ENCODE measurements at places on chromosomes 2 and 18. TPM values are rescaled to one million over a fixed set of nuclear protein-coding genes. Genes with fewer than 3 reads are reported as not detected.

DNA sequence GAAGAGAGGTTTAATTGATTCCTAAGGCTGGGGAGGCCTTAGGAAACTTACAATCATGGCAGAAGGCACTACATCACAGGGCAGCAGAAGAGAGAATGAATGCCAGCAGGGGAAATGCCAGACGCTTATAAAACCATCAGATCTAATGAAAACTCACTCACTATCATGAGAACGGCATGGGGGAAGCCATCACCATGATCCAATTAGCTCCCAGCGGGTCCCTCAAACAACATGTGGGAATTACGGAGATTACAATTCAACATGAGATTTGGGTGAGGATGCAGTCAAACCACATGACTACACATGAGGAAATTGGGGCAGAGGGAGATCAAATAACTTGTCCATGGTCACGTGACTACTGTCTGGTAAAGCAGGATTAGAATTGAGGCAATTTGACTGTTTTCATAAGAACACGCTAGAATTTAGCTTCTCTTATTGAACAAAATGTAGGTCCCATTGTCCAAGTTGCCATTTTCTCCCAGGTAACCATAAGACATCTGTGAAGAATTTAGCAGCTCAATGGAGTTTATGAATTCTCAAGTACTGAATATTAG, 445.1 kb upstream of the CDH20 start:
- DNase-seq, result no peak

DNA sequence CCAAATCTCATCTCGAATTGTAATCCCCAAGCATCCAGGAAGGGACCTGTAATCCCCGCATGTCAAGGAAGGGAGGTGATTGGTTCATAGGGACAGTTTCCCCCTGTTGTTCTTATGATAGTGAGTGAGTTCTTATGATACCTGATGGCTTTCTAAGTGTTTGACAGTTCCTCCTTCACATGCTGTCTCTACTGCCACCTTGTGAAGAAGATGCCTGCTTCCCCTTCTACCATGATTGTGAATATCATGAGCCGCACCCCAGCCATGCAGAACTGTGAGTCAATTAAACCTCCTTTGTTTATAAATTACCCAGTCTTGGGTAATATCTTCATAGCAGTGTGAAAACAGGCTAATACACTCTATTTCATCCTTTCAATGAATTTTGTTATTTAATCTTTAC, 446.7 kb downstream of the RNF144A start:
- no peak for DNase-seq

DNA sequence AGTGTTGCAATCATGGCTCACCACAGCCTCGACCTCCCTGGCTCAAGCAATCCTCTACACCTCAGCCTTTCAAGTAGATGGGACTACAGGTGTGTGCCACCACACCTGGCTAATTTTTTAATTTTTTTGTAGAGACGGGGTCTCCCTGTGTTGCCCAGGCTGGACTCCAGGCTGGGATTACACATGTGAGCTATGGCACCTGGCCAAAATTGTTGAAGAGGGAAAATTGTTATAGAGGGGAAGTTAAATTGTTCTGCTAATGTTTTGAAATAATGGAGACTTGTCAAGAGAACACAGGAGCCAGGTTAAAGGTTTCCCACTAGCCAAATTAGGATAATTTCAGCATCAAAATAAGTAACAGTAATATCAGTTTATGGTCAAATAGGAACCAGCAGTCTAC, 25.1 kb downstream of the PPIG start:
- no peak for DNase-seq

DNA sequence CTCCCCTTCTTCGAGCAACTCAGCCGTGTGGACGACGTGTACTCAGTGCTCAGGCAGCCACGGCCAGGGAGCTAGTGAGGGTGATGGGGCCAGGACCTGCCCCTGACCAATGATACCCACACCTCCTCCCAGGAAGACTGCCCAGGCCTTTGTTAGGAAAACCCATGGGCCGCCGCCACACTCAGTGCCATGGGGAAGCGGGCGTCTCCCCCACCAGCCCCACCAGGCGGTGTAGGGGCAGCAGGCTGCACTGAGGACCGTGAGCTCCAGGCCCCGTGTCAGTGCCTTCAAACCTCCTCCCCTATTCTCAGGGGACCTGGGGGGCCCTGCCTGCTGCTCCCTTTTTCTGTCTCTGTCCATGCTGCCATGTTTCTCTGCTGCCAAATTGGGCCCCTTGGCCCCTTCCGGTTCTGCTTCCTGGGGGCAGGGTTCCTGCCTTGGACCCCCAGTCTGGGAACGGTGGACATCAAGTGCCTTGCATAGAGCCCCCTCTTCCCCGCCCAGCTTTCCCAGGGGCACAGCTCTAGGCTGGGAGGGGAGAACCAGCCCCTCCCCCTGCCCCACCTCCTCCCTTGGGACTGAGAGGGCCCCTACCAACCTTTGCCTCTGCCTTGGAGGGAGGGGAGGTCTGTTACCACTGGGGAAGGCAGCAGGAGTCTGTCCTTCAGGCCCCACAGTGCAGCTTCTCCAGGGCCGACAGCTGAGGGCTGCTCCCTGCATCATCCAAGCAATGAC, 4.8 kb downstream of the CTDSP1 start:
- no peak for DNase-seq

- no peak for DNase-seq
Measured at GRCh38 chr18:76476665-76477561, 18.1 kb downstream of the ZNF516 start.

DNA sequence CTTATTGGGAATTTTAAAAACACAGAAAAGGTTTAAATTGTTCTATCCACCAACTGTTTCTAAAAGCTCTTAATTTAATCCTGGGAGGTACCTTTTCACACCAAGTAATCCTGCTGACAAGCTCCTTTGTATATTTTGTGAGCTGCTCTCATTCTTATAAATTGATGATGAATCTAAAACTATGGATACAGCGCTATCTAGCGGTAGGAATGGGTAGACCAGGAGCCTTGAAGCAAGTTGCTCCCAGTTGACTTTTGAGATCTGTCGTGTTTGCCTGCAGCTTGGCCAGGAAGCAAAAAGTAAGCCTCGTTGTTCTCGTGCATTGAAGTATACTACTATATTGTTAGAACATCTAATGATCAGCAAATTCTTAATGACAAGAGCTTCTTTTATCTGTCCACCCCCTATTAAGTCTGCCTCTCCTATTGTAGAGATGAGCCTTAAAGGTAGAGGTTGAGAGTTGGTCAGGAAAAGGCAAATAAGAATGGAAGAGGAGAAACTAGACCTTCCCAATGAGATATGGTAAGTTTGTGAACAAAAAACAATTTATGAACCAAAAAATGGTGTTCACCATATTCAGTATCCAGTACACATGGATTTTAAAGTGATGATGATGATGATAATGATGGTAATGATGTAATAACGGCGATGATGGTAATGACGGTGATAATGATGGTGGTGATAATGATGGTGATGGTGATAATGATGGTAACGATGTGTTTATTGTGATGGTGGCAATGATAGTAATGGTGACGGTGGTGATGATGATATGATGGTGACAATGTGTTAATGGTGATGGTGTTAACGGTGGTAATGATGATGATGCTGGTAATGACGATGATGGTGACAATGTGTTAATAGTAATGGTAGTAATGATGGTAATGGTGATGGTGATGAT, 212.1 kb upstream of the NCKAP5 start:
- no peak for DNase-seq

GRCh38 chr2:79793006-79793405, 280.2 kb downstream of the CTNNA2 start:
- DNase-seq, result no peak

GRCh38 chr2:98634406-98635092, 26.2 kb downstream of the UNC50 start:
- DNase-seq, result peak; percentile 49

DNA sequence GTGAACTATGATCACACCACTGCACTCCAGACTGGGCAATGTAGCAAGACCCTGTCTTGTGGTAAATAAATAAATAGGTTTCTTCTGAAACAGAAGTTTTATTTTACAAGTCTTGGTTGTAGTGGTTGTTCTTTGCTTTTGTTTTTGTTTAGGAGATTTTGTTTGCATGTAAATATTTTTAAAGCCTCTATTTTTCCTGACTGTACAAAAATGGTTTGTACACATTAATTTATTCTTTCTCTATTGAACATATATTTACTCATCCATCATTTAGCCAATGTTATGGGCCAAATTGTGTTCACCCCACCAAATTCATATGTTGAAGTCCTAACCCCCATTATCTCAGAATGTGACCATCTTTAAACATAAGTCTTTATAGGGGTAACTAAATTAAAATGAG, 580.1 kb downstream of the EPHA4 start:
- no peak for DNase-seq

DNA sequence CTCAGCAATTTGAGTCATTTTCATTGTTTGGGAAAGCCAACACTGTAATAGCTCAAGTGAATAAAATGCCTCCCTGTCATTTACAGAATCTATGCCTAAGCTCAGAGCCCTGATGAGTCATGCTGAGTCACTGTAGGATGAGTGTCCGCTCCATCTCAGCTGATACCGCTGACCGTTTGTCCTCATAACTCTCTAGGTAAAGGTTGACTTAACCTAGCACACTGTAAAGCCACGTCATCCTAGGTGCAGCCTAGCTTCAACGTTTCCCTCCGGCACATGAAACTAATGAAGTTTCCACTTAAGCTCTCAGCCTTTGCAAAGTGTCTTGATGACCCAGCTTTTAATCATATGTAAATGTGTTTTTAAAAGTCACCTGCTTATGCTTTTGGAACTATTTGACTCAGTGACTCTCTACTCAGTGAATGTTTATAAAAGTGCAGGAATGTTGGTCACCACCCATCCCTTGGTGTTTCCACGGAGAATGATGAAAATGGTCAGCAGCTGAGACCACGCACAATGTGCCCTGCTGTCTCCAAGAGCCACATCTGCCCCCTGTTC, 154.0 kb downstream of the PMAIP1 start:
- no peak for DNase-seq

DNA sequence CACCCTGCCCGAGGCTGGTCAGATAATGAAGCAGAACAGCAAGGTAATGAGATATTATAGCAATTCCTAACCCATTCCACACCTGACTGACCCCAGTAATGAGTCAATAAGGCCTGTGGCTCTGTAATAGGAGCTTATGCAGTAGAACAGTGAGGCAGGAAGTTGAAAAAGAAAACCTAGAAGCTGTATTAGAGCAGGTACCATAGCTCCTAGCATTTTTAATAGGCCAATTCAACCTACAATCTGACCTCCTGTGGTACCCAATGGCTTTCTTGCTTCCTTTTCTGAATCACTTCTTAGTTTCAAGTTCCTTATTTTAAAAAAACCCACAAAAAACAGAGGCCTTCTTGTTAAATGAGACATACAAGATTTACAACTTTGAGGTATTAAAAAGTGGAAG, 43.6 kb upstream of the MAP2 start:
- no peak for DNase-seq

GRCh38 chr2:177147834-177148445, 64.7 kb upstream of the HNRNPA3 start:
- no peak for DNase-seq

GRCh38 chr2:47225061-47225783, 70.1 kb upstream of the STPG4 start:
- DNase-seq, result no peak

- DNase-seq, result no peak
Measured at GRCh38 chr2:139836769-139837168, 1056.6 kb upstream of the NXPH2 start.

- no peak for DNase-seq
Measured at GRCh38 chr18:75612456-75612855, 185.0 kb upstream of the SMIM21 start.

GRCh38 chr2:223560749-223561435, 41.3 kb downstream of the SCG2 start:
- DNase-seq, result no peak

DNA sequence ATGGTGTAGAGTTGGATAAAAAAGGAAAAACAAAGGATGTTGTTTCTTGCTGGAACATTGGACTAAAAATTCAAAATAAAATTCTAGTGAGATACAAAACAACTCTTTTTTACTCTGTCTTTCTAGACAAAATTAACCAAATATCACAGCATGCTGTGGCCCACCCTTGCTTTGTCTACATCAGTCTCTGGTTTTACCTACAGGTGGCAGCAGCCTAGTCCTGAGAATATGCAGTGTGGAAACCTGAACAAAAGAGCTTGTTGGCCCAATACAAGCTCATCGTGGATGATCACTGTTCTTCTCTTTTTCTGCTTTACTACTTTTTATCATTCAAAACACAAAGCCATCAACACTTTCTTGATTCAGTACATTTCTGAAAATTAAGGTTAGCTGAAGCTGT, 210.4 kb downstream of the CDH19 start:
- DNase-seq, result no peak

- DNase-seq, result no peak
Measured at GRCh38 chr2:218357236-218358177, 850 bp downstream of the CATIP start.

- no peak for DNase-seq
Measured at GRCh38 chr2:71503837-71504236, 50.5 kb downstream of the DYSF start.

DNA sequence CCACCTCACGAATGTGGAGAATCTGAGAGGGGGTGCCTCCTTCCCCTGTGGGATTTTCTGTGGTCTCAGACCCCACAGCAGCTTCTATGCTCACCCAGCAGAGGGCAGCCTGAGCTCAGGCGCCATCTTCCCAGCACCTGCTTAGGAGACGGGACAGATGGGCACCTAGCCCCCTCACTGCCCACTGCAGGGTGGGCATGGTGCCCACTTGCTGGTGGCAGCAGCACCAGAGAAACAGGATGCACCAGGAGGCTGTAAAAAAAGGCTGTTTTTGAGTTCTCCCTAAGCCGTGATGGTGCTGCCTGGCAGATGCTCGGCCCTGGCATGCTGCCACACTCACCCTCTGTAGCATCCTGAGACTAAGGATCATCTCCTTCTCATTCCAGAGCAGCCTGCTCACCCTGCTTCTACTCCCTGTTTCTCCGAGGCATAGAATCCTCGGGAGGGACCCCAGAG, 19.1 kb upstream of the SLC20A1 start:
- peak; percentile 75 for DNase-seq

- no peak for DNase-seq
Measured at GRCh38 chr2:26457695-26458364, 20.1 kb downstream of the OTOF start.

- no peak for DNase-seq
Measured at GRCh38 chr2:42008241-42008921, 39.4 kb upstream of the PKDCC start.

CIB4 gene
- not detected for total RNA-seq

LAMA1 gene
- not detected for total RNA-seq

ANKRD62 gene
- total RNA-seq, result not detected

GCG gene
- not detected for total RNA-seq

PLGLB2 gene
- total RNA-seq, result 2.4 TPM

CCDC85A gene
- not detected for total RNA-seq

TMEM200C gene
- total RNA-seq, result not detected

SPATS2L gene
- total RNA-seq, result 47.1 TPM

TPRKB gene
- 36.1 TPM for total RNA-seq

DSG4 gene
- total RNA-seq, result not detected

SLC9A2 gene
- total RNA-seq, result not detected

B3GNT7 gene
- total RNA-seq, result 0.42 TPM

FHOD3 gene
- not detected for total RNA-seq

ATP5F1A gene
- 284 TPM for total RNA-seq

ASIC4 gene
- total RNA-seq, result 0.09 TPM

MGAT4A gene
- 124 TPM for total RNA-seq

GALNT3 gene
- total RNA-seq, result 4.7 TPM

DGUOK gene
- 71.6 TPM for total RNA-seq
